Forelimb muscle (tissue), 1 donor: ENCODE measurements at places on chromosomes 12 and 14. TPM values are rescaled to one million over a fixed set of nuclear protein-coding genes. Genes with fewer than 3 reads are reported as not detected.

DNA sequence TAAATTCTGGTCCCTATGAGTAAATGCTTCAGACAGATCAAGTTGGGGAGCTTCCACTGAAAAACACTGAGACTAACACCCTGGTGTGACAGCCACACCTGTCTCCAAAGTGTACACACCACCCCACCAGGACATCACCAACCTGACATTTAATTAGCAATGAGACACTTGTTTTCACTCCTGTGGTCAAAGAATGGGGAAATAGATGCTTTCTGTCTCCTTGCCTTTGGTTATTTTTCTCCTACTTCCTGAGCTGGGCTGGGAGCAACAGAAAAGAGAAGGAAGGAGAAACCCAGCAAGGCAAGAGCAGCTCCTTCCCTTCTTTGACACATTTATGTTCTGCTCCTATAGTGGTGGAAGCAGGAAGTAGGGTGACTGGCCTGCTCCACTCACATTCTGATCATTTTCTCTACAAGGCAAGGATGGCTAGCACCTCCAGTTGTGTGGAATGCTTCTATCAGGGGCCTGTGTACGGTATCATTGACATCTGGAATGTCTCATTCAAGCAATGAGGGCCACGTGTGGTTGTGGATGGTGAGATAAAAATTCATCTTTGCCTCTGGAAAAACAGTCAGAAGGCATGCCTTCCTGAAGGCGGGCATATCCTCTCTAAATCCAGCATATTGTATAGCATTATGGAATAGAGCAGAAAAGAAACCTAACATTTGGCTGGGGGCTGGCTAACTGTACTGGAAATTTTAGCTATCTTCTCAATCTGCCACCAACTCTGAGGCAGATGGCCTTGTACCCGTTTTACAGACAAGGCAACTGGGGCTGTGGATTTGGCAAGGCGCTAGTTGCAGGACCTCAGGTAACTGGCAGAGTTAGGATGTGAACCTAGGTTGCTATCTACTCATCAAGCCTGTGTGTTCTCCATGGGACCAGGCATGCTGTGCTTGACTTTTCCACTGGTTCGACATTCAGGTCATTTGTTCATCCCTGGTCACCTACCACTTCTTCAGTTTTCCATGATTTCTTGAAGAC, 24.8 kb upstream of the LGALS3 start:
- DNase-seq, result no peak

OTX2 gene
- not detected for polyA plus RNA-seq

TMEM63C gene
- 0.67 TPM for polyA plus RNA-seq

DNA sequence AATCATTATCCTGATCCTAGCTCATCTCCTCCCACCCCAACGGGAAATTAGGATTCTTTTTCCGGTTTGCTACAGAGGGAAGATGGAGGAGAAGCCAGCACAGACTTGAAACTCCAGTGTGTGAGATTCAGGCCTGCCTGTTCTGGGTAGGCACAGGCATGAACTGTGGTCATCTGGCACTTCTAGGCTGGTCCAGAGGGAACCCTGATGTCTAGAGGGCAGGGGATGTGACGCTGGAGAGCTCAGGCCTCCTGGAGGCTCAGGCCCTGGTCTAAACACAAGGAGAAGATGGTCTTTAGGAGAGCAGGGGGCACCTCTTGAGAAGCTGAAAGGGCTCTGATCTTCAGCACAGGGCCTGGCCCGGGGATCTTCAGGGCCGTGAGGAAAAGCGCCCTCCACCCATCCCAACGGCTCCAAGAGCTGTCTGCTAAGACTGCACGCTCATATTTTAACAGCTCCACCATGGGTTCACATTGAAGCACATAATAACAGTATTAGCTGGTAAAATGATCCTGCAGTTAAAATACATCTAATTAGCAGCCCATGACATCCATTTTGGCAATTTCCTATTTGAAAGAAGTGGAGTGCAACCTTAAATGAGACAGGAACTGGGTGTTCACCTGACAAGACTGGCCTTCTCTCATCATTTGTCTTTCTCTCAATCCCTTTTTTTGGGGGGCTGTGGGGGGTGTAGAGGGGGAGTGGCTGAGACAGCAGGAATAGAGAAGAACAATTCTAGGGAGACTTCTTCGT, 35.4 kb downstream of the BCL11B start:
- DNase-seq, result no peak

ART4 gene
- 0.19 TPM for polyA plus RNA-seq
